Bronchial epithelial cell (primary cell): ENCODE measurements at places on chromosomes 16 and 17. TPM values are rescaled to one million over a fixed set of nuclear protein-coding genes. Genes with fewer than 3 reads are reported as not detected.

The NOL3 gene
- 28.2 and 37.8 TPM in 2 replicates for total RNA-seq

The SPAG7 gene
- 40.5 and 64.0 TPM in 2 replicates for total RNA-seq

The TEX19 gene
- not detected in 2 replicates for total RNA-seq

The DNAAF8 gene
- under 0.01 and 0.26 TPM in 2 replicates for total RNA-seq

The SLX1A gene
- 24.5 and 24.6 TPM in 2 replicates for total RNA-seq

The CA7 gene
- not detected in 2 replicates for total RNA-seq

The CCL3 gene
- not detected in 2 replicates for total RNA-seq

The EXOC3L1 gene
- total RNA-seq = not detected in 2 replicates

The STAT5A gene
- total RNA-seq = 1.3 TPM in 2 replicates

The BRICD5 gene
- 0.53 and 1.2 TPM in 2 replicates for total RNA-seq

The CX3CL1 gene
- under 0.01 TPM in 1 of 2 replicates, not detected in the other for total RNA-seq

The KLHL10 gene
- total RNA-seq = under 0.01 and 0.13 TPM in 2 replicates
